ENCODE measurements at places on chromosomes 3 and 15.

- peak; percentile 20 for DNase-seq
Observed at GRCh38 chr3:126355777-126356372, 1.3 kb downstream of the KLF15 start.

DNA sequence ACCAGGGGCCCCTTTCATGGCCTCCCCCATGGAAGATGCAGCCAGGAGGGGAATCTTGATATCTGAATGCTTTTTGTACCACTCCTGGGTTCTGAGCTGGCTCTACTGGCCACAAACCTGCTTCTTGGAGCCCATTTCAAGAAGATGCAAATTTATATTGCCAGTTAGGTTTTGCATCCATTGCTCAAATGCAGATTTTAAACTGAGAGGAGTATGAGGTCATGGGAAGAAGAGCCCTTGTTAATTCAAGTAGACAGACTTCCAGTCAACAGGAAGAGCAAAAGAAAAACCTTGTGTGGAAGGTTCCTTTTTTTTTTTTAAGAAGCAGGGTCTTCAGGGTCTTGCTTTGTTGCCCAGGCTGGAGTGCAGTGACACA is 133.5 kb downstream of the PDZRN3 start:
- no peak for DNase-seq

GRCh38 chr3:172848910-172849309 is 98.4 kb downstream of the ECT2 start:
- DNase-seq: peak; percentile 80

- peak; percentile 62 for DNase-seq
Observed at GRCh38 chr3:136336329-136337100, 86.4 kb downstream of the PCCB start.

DNA sequence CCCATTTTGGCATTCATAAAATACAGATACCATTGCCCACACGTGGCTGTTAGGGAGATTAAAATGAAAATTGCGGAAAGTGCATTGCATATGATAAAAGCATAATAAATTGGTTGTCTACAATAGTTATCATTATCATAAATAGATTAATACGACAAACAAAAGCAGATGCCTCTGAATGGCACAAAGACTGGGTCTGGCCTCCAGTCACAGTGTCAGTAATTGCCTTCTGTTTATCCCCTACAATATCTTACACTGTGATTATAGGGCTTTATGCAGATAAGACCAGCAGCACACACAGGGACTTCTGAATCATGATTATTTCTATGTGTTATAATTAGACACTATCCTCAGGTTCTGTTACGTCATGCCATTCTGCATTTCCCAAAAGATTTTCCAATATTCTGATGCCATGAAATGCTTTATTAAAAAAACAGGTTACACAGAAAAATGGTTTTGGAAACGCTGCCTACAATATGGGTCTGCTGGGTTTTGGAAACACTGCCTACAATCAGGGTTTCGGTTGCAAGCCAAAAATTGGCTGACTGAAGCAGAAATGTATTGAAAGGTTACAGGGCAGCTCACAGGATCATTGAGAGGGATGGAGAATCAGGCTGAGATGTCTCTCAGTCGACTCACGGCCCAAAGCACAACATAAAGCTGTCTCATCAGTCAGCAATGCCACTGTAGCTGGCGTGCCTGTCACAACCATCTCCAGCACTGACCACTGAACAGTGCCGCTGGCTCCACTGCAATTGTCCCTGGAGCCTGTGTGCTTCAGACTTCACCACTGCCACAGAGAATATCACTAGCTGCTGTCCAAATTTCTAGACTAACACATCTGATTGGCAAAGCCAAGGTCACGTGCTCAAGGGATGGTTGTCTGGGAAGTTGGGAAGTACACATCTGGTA is 248.1 kb downstream of the ERC2 start:
- no peak for DNase-seq

DNA sequence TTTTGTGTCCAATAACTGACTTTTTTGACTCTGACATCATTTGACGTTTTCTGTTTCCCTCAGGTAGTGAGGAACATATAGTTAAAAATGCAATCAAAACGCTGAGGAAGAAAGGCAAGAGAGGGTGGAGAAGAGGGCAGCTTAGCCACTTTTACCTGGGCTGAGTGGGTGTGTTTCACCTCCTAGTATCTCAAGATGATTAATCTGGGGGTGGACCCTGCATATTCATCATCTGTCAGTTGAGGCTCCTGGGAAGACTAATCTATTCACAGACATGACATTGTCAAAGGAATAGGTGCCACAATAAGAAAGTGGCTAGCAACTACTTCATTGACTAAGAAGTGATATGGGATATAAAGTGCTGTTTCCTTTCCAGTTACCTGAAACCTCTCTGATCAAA is 331.5 kb upstream of the RARB start:
- no peak for DNase-seq

DNA sequence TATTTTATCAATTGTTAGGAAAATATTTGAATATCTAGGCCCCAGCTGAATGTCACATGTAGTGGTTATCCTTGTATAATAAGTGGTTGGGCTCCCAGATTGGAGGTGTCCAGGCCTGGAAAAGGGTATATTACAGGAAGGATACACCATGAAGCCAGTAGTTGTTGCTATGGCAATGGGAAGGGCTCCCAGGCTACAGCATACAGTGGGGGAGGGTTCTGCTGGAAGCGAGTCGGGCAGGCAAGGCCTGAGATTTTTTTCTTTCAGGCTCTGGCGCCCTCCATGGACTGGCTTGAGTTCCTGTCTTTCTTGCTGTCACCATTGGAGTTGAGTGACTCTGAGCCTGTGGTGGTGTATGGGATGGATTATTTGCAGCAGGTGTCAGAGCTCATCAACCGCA is 8.9 kb downstream of the ECE2 start:
- peak; percentile 53 for DNase-seq

- no peak for DNase-seq
Observed at GRCh38 chr3:30708472-30708871, 102.1 kb downstream of the TGFBR2 start.

DNA sequence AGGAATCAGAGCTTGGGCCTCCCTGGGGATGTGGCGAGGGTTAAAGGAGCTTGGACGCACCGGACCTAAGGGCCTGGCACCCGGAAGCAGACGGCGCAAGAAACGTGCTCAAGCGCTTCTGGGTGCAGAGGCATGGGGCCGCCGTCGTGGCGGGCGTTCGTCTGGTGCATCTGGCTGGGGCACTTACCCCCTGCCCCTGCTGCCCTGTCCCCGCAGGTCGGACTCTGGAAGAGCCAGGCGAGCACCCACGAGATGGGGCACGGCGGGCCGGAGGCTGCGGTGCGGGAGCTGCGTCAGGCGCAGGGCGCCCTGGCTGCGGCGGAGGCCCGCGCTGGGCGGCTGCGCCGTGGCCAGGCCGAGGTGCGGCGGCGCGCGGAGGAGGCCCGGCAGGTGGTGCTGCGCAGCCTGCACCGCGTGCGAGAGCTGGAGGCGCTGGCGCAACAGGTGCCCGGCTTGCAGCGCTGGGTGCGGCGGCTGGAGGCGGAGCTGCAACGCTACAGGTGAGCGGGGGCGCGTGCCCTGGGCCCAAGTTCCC is 2.5 kb downstream of the EFCC1 start:
- DNase-seq: no peak

- peak; percentile 2 for DNase-seq
Observed at GRCh38 chr15:39961051-39961450, 27.1 kb downstream of the EIF2AK4 start.

- DNase-seq: no peak
Observed at GRCh38 chr3:124137216-124137615, 145.3 kb upstream of the ROPN1 start.
